ENCODE measurements at places on chromosomes 5 and 9.

DNA sequence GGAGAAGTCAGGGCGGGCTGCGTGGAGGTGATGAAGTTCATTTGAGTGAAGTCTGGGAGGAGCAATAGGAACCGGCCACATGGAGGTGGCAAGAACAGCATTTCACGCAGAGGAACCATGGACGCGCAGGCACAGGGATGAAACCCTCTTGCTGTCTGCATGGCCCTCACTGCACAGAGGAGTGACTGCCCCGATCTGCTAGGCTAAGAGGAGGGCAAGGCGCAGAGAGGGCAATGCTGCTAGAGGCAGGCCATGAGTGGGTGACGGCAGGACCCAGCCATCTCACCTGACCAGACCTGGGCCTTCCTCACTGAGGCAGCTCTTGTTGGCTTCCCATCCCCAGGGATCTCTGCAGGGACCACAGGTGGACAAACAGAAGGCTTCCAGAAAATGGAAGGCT lies 90.3 kb downstream of the BARX1 start:
- no peak for DNase-seq

DNA sequence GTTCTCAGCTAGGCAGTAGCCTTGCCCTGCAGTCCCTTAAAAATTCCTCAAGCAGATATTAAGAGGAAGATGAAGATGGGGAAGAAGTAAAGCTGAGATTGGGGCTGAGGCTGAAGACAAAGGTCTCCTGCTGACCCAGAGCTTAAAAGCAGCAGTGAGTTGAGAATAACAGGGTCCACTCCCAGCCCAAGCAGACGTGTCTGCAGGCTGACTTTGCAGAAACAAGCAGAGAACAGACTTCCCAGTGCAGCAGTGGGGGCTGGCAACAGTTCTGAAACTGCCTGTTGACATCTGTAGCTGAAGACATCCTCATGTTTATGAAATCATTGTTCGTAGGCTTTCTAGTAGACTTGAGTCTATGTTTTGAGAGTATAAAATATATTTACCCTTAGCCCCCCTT lies 1.1 kb downstream of the CTXN3 start:
- DNase-seq = no peak

DNA sequence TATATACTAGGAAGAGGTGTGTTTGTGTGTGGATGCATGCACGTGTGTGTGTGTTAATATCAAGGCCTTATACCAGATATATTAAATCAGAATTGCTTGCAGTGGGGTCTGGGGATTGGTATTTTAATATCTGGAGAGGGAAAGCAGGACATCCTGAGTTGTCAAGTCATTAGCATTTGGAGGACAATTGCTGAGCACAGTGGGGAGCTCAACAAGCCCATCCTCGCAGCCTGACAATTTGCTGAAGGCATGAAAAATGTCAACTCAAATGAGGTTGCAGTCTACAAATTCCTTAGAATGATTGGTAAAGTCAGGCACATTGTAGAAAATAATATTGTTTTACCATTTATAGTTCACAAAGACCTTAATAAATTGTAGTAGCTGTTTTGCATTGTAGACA lies 627.4 kb downstream of the LRRC70 start:
- DNase-seq = no peak

DNA sequence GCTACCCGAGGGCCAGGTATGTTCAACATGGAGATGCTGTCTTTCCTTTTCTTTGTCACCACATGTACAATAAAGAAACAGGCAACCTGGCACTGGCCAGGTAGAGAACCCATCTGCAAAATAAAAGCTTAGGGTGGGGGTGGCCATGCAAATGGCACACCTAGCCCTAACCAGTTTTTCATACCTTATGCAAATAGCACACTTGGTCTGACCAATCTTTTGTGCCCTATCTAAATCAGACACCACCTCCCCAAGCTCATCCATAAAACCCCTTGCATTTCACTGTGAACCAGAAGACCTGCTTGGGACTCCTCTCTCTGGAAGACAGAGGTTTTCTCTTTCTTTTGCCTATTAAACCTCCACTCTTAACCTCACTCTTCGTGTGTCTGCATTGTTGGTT lies 33.9 kb downstream of the JAKMIP2 start:
- DNase-seq = no peak

GRCh38 chr5:2238732-2239131 lies 356.0 kb upstream of the IRX4 start:
- DNase-seq = no peak

DNA sequence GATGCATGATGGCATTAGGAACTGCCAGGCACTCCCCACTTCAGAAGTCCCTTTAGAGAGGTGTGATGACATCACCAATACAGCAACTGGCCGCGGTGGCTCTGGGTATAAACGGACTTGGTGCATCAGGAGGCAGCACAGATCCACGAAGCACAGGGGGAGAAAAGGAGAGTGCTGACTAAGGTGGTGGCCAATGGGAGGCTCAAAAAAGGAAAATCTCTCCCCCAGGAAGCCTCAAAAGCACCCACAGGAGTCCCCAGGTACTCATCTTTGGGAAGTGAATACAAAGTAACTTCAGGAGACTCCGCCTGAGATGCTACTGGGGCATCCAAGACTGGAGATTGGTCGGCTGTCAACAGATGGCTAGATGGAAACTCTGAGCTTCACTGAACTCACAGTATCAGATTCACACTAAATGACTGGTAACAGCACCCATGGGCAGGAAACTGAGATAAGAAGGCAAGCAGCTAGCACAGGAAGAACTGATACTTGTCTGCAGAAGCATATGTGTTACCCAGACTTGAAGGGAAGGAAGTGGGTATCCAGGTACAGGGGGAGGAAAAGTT lies 7.6 kb downstream of the TTC39B start:
- no peak for DNase-seq

- DNase-seq = peak; percentile 87
These were observed 137.9 kb upstream of the TRIM32 start for GRCh38 chr9:116549061-116549664.

DNA sequence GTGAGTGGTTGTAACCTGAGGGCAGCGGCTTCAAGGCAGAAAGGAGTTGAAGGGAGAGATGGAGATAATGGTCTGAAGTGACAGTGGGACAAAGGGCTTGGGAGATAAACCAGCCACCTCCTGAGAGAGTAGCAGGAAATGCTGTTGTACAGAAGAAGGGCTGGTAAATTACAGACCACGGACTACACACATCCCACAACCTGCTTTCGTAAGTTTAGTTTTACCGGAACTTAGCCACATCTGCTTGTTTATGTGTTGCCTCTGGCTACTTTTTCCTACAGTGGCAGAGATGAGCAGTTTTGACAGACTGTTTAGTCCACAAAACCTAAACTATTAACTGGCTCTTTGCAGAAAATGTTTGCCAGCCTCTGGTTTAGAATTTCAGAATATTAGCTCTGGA lies 269.5 kb downstream of the ARHGEF28 start:
- no peak for DNase-seq

DNA sequence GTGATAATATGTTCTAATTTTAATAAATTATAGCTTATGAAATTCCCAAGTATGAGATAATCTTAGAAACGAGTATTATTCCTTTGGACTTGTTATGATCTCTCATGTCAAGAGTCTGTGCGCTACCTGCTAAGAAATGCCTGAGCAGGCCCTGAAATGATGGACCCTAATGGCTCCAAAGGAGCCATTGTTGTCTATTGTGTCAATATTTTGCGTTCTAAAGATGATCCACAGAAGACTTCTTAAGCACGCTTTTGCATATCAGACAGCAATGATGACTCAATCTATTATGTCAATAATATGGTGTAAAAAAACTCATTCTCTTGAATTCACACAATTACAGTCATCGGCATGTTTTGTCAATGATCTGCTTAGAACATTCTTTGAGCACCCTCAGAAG lies 306.1 kb downstream of the KIAA0825 start:
- DNase-seq = no peak

DNA sequence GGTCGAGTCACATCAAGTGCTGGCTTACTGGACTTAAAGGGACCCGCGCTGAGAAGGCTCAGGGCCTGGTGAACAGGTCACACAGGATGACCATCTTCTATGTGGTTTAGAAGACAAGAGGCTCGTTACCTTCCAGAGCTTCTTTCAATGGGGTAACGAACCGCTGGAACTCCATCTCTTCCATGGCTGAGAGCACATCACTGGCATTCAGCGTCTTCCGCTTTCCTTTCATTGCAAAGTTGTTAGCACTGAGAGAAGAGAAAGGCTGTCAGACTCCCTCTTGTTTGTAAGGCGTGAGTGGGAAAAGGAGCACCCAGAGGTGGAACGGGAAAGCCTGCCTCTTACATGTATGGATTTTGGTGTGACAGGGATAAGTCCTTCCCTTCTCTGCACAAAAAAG lies 994 bp downstream of the POLE3 start:
- no peak for DNase-seq

- DNase-seq = no peak
These were observed 81.6 kb downstream of the RGS7BP start for GRCh38 chr5:64587370-64587769.

DNA sequence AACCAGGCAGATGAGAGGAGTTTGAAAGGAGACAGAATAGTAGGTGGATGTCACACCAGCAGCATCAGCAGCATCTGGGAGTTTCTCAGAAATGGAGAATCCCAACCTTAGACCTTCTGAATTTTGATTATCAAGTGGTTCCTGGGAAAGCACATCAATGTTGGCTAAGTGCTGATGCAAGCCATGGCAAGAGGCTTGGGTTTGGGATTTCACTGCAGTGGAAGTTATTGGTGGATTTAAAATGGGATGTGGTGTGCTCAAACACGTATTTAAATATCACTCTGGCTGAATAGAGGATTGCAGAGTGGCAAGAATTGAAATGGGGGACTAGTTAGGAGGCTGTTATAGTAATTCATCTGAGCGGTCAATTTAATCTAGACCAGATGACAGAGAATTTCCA lies 387.8 kb upstream of the WWC1 start:
- DNase-seq = no peak

DNA sequence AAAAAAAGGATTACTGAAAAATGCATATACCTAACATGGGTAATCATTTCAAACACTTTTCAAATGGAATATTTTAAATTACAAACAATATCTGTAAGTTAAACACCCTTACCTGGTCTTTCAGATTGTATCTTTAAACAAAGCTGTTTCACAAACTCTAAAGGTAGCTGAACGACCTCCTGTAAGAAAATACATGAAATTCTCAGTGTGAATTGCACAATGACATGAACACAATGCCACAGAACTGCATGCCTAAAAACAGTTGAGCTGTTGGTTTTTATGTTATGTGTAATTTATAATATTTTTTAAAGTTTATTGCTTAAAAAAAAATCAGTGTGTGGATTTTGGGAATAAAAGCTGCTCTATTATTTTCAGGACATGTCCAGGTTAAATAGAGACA lies 17.5 kb downstream of the IPPK start:
- no peak for DNase-seq

DNA sequence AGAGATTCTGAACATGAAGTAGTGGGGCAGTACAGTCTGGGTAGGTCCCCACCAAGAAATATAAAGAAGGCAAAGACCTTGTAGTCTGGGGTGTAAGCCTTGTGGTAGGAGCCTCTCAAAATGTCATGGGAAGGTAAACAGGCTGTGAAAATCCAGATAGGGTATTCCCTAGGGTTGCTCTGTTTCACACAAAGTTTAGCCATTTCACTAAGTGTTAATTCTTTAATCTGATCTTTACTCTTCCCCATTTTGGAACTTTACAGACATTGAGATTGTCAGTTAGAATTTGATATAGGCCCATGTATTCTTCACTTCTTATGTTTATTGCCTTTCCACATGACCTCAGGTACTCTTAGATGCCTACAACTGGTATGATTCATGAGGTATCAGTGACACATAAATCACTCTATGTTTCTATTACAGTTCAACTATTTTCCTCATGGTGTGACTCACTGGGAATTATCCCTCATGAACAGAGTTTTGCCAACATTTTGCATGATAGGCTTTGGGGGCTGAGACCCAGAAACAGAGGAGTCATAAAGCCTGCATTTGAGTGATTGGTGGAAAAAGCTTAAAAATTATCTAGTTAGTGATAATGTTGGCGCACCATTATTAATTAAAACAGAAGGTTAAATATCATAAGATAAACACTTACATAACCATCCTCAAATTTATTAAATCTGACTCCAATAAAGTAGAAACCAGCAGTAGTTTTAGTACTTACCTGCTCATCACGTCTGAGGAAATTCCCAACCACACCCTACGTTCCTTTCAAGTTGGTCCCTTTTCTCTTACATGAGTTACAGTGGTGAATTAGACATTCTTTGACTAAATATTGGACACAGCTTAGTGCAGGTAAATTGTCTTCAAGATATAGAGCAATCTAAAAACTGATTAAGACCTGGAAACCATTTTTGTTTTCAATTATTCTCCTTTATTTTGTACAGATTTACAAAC lies 399.8 kb upstream of the MEF2C start:
- no peak for DNase-seq

GRCh38 chr5:150164211-150164980 lies 2.2 kb upstream of the CDX1 start:
- no peak for DNase-seq

- no peak for DNase-seq
These were observed 1967.0 kb upstream of the CDH9 start for GRCh38 chr5:29005386-29005785.

DNA sequence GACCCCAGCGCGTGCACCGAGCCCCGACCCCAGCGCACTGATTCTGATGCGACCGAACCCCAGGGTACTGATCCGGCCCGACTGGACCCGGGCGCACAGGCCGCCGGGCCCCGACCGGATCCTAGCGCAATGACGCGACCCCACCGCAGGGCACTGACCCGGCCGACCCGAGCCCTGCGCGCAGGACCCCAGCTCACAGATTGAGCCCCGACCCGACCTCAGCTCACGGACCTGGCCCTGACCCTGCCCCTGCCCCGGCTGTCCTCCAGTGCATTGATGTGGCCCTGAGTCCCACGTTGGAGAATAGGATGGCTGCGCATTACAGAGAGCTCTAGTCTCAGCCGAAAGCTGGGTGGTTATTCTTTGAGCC lies 438 bp downstream of the TRIP13 start:
- DNase-seq = no peak

GRCh38 chr9:84478996-84479395 lies 138.4 kb upstream of the SLC28A3 start:
- no peak for DNase-seq

- DNase-seq = no peak
These were observed 24.7 kb downstream of the DNAJA1 start for GRCh38 chr9:33049680-33050361.

- peak; percentile 65 for DNase-seq
These were observed 716 bp downstream of the PROB1 start for GRCh38 chr5:139394123-139394653.

DNA sequence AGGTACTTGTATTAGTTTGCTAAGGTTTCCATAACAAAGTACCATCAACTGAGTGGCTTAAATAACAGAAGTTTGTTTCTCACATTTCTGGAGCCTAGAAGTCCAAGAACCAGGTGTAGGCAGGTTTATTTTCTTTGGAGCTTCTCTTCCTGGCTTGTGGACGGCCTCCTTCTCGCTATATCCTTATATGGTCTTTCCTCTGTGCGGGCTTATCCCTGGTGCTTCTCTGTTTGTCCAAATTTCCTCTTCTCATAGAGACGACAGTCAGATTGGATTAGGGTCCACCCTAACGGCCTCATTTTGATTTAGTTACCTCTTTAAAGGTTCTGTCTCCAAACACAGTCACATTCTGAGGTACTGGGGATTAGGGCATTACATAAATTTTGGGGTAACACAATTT lies 88.3 kb downstream of the RMI1 start:
- DNase-seq = no peak

All from Right ventricle myocardium superior (tissue), 1 donor.